Cortex of kidney (tissue), 1 donor: ENCODE measurements at places on chromosomes 2 and 18.

DNA sequence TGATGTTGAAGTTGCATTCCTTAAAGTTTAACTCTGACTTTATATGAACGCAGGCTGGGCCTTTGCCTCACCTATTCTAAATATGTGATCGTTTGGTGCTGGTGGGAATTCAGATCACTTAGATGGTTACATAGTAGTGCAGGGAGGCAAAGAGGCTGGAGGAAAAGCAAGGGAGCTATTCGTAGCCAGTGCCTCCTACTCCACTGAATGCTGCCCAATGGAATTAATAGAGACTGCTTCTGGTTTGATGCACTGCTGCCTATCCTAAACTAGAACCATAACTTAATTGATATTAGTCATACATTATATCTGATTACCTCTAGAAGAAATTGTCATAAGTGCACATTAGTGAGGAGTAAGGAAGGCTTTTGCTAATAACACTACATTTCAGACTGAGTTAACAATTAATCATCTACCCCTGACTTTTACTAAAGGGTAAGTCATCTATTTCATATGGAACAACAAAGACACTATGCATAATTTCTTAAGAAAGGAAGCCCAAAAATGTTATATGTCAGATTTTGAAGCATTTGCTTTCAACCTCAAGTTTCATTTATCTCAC lies 72.3 kb downstream of the SLC5A7 start:
- DNase-seq = no peak

DNA sequence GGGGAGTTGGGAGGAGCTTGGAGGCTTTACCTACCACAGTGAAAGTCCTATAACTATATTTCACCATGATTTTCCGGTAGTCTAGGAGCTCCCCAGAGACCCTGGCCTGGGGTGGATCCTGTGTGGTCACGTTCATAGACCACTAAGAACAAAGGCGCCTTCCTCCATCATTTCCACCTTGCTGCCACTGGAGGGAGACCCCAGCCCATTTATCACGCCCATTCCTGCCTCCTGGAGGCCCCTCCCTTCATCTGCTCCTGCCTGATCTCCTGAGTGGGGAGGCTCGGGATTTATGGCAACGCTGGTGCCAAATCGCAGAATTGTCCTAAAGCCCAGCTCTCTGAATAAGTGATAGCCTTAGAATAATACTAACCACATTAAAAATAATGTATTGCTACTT lies 507.6 kb upstream of the SPHKAP start:
- DNase-seq = no peak

- no peak for DNase-seq
These were observed 1656.7 kb upstream of the NXPH2 start for GRCh38 chr2:140436936-140437335.

DNA sequence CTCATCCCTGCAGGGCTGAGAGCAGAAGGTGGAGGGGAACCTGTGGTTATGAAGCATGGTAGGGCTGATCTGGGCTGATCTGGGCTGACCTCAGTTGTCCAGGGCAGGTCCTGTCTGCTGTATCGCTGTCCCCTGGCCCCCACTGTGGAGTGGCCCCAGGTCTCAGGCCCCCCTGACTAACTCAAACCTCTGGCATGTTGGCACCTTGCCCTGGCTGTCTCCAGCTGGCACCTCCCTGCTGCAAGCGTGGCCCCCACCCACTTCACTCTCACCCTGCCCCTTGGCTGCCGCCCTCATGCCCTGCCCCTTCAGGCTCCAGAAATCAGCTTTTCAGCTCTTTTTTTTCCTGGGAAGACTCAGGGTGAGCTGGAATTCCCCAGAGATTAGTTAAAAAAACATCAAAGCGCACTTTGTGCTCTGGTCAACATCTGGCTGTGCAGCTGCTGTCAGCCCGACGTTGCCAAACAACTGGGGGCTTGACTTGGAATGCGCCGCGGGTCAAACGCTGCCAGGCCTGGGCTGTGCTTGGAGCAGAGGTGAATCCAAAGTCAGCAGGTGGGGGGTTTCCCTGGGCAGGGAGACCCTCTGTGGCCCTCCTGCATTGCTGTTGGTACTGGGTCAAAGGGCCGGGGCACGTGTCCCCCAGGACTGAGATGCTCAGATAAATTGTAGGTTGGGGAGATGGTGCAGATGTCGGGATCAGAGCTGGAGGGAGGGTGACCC lies 173.8 kb upstream of the HDAC4 start:
- DNase-seq = no peak
